Stomach (tissue), 19 donors: ENCODE measurements at places on chromosomes 7 and 10. TPM values are rescaled to one million over a fixed set of nuclear protein-coding genes. Genes with fewer than 3 reads are reported as not detected.

- DNase-seq: no peak
These were observed 22.7 kb downstream of the MCMBP start for GRCh38 chr10:119849944-119850343.

- DNase-seq: no peak
These were observed 355.2 kb downstream of the SUGCT start for GRCh38 chr7:40489844-40490602.

- DNase-seq: no peak
These were observed 266.4 kb upstream of the LYZL1 start for GRCh38 chr10:29022513-29022912.

DNA sequence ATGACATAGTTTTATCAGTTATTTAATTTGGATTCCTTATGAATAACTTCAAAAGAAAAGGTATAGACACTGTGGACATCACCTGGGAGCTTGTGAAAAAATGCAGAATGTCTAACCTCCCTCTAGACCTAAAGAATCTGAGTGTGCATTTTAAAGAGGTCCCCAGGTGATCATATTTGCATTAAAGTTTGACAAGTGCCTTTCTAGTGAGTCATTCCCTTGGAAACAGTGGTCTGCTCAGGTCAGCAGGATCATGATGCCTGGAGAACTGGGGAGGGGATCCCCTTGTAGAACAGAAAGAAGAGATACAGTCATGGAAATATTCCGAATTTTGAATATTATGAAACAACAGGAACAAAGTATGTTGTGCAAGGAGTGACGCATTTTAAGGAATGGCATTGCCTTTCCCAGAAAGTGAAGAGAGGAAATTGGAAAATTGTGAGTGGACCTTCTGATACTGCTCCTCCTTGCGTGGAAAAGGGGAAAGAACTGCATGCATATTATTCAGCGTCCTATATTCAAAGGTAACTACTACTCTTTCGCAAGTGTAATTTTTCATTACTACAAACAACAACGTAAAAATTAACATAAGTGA lies 4.6 kb downstream of the STEAP2 start:
- DNase-seq: no peak

DNA sequence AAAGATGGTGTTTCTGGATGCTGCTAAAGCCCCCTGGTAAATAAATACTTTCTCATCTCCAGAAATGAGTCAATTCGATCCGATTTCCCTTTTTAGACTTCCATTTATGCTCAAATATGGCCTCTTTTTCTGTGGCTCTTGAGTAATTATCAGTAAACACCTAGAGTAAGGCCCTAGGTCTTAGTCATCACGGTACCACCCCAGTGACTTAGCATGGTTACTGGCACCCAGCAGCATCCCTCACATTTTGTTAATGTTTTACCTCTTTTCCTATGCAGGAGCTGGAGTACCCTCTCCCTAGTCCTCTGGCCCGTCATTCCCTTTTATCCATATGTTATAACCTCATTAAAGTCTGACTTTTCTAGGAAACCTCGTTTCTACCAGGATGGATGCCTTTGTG lies 19.5 kb downstream of the CHN2 start:
- no peak for DNase-seq

- no peak for DNase-seq
These were observed 334.3 kb downstream of the CACNA2D1 start for GRCh38 chr7:82109288-82109687.

GRCh38 chr7:99428972-99429566 lies 9.5 kb downstream of the PTCD1 start:
- DNase-seq: no peak

- DNase-seq: no peak
These were observed 136.9 kb upstream of the PRSS1 start for GRCh38 chr7:142612237-142612881.

DNA sequence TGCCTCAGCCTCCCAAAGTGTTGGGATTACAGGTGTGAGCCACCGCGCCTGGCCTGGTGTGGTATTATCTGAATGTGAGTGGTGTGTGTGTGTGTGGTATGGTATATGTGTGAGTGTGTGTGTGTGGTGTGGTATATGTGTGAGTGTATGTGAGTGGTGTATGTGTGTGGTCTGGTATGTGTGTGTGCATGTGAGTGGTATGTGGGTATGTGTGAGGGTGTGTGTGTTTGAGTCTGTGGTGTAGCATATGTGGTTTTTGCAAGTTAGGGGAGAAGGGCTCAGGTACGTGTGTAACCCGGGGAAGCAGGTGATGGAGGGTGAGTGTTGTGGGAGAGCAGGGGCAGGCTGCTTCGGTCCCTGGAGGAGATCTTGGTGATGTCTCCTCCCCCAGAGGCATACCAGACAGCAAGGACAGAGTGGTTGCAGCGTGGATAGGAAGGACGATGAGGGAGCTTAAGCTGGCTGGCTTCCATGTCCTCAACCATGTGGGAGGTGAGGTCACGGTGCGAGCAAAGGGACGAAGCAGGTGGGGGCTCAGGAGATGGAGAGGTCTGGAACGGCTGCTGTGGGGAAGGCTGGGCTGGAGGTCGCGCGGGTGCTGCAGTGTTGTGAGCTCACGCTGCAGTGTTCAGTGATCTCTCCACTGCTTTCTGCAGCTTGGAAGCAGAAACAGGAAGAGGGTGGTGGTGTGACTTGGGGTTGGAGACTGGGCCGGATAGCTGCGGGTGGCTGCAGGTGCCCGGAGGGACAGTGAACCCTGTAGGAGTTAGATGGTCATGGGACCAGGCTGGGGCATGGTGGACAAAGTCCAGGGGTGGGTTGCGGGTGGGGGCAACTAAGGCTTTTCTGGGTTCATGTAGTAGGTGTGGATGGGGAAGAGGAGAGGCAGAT lies 5.0 kb downstream of the ZYX start:
- DNase-seq: peak; percentile 58

DNA sequence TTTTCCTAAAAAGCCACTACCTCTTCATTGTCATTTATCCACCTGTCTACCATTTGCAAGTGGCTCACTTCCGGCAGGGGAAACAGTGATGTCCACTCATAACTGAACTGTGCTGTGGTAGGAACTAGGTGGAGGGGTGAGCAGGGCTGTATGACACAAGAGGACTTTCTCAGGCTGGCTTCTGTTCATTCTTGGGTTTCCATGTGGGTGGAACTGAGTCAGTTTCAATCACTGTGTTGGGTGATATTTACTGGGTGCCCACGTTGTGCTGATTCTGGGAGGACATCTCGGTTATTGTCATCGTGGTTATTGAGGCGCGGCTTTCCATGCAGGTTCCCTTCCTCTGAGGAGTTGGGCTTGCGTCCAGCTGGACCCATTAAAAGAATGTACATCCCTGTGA lies 38.8 kb downstream of the RAMP3 start:
- DNase-seq: no peak

DNA sequence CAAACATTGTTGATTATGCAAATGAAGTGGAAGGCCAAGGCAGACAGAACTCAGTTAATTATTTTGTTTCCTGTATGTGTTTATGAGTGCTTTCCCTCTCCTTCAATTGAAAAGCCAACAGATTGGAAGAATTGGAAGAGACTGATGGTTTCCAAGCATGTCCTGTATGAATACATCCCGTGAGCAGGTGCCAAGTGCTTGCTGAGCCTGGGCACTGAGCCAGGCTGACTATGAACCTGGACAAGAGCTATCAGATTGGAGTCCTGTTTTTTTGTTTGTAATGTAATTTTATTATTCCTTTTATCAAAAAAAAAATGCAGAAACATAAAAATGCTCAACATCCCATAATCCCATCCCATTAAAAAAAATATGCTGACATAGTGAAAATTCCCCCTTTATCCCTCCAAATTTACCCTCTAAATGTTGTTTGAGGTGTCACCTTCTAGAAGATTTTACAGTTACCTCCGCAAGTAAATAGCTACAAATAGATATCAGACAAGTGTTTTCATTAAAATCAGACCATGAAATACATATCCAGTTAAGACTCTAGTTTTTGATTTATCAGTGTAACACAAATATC lies 449.5 kb downstream of the GRID1 start:
- no peak for DNase-seq

GRCh38 chr10:58266003-58266825 lies 1.5 kb downstream of the IPMK start:
- no peak for DNase-seq

Gene ATOH7
- polyA plus RNA-seq: 0.30 TPM

Gene VAX1
- not detected for polyA plus RNA-seq

Gene WASL
- 19.7 TPM for polyA plus RNA-seq
